ENCODE measurements at places on chromosomes 5 and 9.

DNA sequence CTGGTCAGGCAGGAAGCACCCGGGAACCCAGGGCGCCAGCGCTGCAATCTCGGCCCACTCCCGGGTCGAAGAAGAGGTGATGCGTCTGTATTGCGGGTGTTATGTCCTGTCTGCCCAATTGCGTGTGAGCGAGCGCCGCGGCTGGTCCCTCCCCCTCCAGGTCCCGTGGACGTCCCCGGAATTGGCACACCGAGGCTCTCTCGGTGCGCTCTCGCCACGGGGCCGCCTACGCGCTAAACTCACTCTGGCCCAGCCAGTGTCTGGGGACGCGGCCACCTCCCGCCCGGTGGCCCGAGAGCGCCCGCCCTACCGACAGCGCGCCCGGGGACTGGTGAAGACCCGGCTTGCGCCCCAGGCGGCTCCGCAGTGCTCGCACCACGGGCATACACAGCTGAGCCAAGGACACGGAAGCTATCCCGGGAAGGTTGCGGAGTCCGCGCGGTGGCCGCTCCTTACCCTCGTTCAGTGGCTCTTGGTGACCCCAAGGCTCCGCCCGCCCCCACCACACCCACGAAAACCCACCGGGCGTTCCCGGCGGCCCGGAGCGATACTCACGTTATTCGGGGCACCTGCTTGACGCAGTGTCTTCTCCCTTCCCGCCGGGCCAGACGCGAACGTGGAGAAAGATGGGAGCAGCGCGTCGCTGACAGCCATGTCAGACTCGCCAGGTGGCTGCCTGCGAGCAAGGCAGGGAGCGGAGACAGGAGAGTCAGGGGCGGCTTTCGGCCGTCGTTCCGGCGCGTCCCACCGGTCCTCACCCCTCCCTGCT lies 1.0 kb downstream of the KLF4 start:
- peak; percentile 32 for DNase-seq

DNA sequence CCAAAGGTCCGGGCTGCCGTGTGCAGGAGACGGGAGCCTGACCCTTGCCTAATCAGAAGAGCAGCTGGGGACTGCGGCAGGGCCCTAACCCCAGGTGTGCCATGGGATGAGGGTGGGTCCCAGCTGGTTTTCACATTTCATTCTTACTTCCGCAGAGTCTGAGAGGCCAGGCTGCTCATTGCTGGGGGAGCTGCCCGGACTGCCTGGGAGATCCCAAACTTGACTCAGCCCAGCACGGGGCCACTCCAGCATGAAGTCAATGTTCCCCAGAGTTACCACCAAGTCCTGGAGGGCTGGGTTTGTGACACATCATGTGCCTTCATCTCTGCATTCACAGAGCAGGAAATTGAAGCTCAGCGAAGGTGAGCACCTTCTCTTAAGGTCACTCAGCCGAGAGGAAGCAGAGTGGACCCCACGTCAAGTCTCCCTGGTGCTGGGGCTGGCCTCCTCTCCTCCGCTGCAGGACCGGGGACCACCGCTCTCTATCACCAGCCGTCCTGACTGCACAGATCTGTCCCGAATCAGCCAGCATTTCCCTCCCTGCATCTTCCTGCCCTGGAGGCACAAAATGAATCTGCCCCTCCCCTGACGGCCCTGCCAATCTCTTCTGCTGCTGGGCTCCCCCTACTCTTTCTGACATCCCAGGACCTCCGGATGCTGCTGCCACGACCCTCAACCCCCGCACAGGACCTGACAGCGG lies 54.6 kb upstream of the PHYKPL start:
- no peak for DNase-seq

DNA sequence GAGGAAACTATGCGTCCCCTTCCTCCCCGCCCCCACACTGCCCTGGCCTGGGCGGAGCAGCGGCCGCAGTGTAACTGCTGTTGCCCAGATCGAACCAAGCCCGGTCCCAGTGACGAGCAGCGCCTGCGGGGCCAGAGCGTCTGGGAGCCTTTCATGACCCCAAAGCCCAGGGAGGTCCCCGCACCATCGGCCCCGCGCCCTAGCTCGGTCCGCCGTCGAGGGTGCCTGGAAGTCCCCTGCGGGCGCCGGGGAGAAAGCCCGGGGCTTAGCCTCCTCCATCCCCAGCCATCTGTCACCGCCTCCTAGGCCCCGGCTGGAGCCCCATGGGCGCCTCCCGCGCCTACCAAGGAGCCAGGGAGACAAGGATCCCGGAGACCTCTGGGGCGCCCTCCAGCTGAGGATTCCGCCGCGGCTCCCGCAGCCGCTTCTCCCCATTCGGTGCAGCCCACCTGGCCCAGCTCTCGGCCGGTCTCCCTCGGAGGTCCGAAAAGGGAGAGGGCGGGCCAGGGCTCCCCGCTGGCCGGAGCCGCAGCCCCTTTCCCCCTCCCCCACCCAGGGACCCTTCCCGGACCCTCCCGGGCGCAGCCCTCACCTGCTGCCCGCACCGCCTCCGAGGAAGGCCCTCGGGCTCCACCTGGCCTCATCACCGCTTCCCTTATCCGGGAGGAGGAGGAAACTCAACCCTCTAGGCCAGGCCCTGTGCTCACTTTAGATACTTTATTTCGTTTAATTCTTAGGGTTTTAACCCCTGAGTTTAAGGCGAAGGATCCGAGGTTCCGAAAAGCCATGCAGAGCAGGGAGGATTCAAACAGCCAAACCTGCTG lies 45.6 kb downstream of the APTX start:
- DNase-seq, result no peak

DNA sequence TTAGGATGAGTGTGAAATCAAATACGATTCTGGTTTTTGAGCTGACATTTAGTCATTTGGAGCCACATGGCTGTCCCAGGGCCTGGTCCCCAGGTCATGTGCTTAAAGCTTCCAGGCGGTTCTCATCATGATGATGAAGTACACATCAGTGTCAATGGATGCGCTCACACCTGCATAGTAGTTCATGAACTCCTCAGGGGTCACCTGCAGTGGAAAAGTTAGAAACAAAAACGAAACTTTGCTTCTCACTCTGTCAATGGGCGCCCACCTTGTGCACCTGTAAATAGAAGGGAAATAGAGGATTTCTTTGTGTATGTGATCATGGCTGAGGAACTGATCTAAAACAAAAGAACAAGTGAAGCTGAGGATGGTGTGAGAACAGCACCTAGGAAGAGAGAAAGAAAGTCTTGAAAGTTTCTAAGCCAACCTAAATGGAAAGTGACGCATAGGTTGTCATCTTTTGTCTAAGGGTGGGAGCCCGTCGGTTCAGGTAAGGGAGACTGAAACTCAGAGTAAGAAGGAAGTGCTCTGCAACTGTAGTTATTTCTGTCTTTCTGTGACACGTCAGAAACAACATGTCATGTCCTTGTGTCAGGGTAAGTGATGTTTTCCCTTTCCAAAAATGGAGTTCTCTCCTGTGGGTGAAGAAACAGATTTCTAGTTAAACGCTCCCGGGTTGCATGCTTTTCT lies 33.8 kb downstream of the CAPSL start:
- DNase-seq, result no peak

GRCh38 chr5:38267372-38267771 lies 9.0 kb downstream of the EGFLAM start:
- no peak for DNase-seq

DNA sequence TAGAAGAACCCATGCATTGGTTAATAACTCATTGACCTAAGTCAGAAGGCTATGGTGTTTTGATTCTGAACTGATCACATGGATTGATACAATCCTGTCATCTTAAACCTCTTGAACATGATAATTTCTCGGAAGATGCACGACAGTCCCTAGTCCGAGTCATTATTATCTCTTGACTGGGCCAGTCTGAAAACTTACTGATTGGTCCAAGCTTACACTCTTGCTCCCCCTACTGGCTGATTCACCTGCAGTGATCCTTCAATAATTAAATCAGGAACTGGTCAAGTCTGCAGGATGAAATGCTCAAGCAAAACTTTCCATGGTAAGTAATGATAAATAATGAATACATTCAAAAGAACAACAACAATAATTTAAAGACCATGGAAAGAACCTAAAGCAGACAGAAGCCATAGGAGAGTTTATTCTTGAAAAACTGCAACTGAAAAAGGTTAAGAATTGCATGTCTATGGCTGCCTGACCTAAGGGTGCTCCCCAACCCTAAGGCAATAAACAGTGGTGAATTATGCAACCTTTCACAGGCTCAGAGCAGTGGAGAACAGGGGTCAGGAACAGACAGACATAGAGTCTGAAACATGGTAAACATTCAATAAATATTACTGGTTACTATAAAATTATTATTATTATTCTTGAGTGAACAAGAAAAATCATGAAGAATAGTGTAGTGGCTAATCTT lies 79.3 kb downstream of the BRINP1 start:
- DNase-seq, result peak; percentile 79

GRCh38 chr5:147512659-147513379 lies 3.0 kb upstream of the DPYSL3 start:
- DNase-seq, result no peak

DNA sequence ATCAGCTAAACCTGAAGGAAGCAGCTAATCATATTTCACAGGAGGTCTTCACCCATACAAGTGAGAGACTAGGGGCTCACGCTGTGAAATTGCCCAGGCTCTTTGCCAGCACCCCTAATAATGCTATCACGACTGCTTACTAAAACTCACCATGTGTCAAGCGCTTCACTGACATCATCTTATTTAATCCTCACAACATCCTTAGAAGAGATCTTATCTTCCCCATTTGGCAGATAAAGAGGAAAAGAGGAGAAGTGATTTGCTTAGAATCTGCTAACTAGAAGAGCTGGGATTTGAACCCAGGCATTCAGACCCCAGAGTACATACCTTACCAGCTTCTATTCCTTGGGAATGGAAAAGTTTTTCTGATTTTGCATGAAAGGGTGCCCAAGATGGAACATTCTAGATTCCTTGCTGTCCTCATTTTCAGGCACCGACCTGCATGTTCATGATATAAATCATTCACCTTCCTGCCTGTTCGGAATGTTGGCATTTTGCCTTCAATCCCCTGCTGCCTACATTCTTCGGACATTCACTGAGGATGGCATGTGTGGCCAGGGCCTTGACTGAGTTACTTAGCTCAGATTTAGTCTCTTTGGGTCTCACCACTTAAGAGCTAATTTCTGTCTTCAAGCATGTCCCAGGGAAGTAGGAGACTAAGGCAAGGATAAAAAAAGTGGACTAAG lies 88.1 kb downstream of the SH3TC2 start:
- no peak for DNase-seq

- DNase-seq, result no peak
Measured at GRCh38 chr5:130277002-130277401, 372.7 kb downstream of the CHSY3 start.

DNA sequence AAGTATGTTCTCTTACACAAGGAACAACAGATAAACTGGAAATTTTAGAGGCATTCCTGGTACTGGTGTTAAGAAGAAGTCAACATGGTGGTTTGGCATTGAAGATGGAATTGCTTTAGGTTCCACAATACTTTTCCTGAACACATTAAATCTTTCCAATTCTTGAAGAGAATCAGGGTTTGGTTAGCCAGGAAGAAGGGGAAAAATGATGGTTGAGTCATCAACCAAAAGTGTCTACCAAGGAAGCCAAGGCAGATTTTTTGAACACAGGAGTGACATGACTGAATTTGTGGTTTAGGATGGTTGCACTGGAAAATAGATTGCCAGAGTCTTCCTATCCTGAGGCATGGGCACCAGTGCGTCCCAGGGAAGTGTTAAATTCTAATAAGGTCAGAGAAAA lies 433.4 kb downstream of the TMEM38B start:
- DNase-seq, result no peak

DNA sequence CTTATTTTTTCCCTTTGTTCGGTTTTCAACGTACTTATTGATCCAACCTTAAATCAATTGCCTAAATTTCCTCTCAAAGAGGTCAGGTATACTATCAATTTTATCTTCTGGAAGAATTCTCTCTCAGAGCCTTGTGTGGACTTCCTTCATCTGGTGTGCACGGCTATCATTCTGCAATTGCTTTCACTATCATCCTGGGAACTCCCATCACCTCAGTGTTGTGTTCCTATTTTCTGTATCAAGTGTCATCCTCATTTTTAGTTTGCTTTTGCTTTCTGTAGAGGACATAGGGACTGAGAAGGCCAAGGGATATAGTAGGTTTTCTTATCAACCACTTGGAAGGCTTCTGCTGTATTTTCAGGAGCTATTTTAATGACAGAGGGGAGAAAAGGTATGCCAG lies 11.3 kb downstream of the STOM start:
- no peak for DNase-seq

DNA sequence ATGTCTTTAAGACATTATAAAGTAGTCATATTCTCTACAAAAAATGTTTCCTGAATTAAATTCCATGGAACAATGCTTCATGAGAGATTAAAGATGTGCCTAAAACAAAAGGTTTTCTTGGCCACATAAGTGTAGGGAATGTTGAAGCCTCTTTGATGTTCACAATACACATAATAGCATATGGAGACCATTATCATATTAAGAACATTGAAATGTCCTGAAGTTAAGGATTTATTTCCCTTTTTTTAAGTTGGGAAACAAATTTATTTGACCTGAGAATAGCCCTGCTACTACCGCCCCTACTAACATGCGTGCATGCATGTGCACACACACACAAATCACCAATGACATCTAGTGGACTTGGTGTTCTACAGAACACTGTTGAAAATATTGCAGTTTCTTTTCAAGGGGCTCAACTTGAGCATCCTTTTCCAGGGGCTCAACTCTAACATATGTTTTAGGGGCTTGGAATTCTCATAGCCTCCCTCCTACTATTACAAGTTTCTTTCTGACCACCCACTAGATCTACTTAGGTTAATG lies 124.9 kb upstream of the C6 start:
- DNase-seq, result no peak

DNA sequence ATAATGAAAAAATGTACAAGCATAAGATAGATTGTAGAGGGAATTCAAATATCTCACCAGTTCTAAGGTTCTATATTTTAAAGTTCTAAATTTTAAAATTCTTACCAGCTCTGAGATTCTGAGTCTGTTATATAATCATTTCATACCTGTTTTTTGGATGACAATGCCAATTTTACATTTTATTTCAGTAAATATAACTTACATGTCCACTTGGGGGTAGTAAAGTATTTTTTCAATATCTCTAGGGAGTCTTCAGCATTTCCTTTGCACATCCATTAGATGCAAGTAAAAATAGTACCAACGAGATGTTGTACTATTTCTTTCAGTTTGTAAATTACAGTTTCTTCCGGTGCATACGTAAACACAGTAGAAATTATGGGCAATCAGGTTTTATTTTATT lies 25.7 kb downstream of the NMUR2 start:
- peak; percentile 2 for DNase-seq

DNA sequence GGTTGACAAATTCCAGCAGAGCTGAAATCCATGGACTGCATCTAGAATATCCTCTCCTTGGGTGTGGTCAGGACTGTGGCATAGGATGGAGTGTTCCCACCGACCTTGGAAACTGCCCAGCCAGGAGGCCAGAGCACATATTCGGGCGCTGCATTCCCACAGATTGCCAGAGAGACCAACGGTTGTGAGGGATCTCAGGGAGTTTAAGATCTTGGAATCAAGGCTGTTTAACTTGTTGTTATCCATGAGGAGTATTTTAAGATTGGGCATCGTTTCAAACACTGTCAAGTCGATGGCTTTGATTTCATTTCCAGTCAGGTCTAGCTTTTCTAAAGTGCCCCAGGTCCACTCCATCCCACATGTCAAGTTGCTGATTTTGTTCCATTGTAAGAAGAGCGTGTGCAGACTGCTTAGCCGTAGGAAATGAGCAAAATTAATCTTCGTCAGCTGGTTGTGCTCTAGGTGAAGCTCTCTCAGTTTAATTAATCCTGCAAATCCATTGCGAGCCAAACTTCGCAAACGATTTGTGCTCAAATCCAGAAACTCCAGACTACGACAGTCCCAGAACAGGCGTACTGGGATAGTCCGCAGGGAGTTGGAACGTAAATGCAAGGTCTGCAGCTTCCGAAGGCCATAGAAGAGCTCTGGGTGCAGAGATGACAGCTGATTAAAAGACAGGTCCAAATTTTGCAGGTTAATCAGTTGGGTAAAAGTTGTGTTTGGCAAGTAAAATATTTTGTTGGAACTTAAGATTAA lies 1.5 kb downstream of the LRRTM2 start:
- no peak for DNase-seq
